ENCODE measurements at places on chromosomes 7 and 10.

DNA sequence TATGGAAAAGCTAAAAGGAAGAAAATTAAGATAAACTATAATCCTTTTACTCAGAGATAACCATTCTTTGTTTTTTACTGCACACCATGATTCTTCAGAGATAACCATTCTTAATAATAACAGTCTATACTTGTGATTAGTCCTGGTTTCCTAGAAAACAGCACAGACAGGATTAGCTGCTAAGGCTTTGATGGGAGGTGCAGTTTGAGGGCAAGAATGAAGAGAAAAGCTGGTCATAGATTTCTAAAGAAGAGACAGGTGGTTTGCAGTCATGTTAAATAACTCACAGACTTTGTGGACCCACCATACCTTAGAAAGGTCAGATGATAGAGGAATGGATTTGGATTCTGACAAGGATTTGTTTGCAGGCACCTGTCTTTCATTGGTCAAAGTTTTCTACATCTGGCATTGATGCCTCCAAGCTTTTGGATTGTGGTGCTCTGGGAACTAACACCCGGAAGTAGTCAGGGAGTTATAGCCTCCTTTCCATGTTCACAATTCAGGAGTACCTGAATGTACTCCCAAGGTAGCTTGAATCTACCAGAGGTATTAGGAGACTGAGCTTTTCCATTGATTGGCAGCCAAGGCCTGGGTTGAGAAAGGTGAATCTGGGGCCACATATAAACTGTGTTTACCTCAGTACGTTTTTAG, 3.7 kb downstream of the SMC3 start:
- DNase-seq, result no peak

GRCh38 chr10:46014683-46015405, 15.6 kb downstream of the NCOA4 start:
- no peak for DNase-seq

DNA sequence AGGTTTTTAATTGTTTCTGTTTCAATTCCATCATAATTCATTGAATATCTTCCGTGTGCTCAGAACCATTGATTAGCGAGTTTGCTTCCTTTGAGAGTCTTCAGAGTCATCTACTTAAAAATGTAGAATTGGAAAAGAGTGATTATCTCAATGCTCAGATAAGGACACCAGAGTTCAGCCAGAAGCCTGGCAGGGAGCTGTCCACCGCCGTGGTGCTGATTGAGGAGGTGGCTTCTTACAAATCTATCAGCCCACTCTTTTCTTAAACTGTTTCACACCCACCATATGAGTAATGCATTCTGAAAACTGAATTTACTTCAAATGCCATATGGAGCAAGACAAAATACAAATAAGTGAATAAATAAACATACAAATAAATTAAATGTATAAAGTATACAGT, 79.3 kb downstream of the INSYN2A start:
- no peak for DNase-seq

DNA sequence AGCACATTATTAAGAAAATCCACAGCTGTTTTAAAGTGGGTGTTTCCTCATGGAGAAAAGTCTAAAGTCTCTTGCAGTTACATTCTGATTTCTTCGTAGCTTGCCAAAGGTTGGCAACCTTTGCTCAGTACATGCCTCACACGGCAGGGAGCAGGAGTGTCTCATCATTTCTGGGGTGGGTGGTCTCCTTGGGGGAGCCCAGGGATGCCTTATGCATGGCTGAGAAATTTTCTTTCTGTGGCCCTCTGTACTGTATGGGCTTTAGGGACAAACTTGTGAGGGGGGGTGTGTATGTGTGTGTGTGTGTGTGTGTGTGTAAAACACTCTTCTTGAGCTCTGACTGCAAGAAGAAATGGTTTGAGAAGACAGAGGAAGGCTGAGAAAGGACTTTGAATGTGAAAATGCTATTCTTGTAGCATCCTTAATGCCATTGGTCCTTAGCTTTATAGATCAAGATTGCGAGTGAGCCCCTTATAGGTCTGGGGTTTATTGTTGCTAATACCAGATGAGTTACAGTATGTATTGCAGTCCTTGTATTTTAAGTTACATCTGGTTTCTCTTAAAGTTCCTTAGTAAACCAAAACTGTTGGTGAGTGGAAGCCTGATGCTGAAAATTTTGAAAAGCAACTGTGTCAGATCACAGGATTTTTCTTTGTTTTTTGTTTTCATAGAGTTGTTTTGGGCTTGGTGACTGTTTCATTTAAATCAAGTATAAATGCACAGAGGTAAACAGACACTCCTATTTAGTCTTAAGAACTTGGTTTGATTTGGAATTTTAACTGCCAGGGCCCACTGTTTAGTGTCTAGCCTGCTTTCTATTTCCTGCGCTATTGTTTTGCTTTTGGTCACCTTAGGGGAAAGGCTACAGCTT, 242.0 kb downstream of the BICC1 start:
- DNase-seq, result peak; percentile 72
